ENCODE measurements at places on chromosomes 1 and 21.

DNA sequence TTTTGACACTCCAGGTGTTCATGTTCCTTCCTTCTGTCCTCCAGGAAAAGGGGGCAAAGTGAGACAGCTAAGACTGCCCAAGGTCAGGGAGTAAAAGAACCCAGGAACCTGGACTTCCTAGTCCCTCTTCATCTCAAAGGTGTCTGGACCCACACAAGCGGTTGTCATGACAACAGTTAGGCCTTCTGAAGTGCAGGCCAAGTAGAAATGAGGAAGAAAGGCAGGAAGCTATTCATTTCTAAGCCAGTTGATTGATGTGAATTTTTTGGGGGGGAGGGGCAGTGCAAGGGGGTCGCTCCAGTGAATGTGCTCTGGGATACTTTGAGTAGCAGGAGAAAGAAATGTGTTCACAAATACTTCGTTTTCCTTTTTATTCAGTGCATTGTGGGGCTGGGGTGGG is 114.3 kb downstream of the NAV1 start:
- DNase-seq: no peak

DNA sequence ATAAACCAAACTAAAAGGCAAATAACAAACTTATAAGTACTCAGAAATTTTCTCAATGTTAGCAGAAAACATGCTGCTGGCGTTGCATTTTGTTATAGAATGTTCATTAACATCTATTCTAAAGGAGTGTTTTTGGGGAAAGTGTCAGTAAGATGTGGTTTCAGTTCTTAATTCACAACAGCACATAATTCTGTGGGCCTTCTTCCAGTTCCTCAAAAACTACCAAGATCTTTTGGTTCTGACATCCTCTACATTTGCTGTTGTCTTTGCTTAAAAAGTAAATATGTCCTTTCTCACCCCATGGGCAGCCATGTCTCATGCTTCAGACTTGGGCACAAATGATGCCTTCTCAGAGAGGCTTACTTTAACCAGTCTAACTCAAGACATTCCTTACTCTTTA is 152.5 kb downstream of the CDC7 start:
- no peak for DNase-seq

DNA sequence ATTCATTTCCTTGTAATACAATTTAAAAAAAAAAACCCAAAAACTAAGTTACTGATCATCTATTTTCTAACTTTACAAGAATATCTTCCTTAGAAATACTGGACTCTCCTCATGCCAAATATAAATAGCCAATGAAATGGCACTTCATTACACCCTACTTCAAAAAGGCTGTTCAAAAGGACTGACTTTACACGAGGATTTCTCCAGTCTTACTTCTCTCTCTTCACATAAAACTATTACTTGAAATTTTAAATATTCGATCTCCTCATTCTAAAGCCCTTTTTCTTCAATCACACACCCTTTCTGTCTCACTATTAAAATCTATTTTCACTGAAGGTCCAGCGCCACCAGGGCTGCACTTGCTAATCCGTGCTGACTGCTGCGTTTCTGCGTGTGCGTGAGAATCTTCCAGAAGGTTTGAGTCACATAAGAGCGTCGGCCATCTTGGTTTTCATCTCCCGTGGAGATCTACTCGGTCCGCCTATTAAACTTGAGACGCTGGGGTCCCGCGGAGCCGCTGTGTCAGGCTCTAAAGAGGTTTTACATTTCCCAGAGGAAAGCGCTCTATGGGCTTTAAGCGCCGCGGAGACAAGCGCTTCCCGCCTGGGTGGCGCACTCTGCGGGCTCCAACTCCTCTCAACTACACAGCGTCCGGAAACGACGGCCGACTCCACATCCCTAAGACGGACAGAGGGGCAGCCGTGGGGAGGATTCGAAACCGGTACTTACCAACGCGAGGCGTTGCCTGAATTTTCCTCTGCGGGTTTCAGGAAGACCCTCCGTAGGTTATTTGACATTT is 631 bp downstream of the LRIF1 start:
- DNase-seq: peak; percentile 60

DNA sequence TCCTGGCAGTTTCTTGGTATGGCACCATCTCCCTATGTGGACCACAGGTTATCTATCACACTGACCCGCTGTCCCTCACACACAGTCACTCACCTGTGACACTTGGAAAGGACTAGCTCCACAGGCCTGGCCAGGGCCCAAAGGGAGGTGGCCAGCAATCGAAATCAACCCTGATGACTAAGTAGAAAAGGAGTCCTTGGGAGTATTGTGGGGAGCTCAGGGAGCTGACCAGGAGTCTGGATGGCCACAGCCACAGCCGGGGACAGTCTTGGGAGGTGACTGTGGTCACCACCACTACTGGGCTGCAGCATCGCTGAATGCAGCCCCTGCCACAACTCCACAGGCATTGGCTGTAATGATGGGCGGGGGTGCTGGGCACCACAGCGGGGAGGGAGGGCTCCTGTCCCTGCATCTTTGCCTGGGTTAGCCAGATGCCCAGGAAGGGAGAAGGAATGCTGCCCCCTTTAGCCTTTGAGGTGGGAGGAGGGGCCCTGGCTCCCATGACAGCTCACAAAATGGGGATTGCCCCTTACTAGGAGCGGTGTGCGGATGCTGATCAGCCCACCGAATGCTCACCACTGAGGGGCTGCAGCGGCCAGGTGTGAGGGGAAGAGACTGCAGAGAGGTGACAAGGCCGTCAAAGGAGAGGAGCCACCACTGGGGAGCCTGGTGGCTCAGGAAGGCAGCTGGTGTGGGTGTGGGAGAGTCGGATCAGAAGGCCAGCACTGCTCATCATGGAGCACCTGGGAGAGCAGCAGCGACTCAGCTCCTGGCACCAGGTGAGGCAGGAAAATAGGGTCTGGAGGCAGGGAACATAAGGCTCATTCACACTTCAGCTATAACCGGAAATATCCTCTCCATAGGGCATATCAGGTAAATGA is 61.3 kb downstream of the H3-3A start:
- no peak for DNase-seq

- DNase-seq: peak; percentile 55
Measured at GRCh38 chr1:226827458-226827857, 43.0 kb upstream of the PSEN2 start.

GRCh38 chr1:183674339-183674738 is 21.2 kb upstream of the APOBEC4 start:
- no peak for DNase-seq

All from H9 (cell line).